ENCODE measurements at places on chromosomes 11 and 22. TPM values are rescaled to one million over a fixed set of nuclear protein-coding genes. Genes with fewer than 3 reads are reported as not detected.

The CD3G gene
- not detected for total RNA-seq

The NRXN2 gene
- 0.08 TPM for total RNA-seq

The ST14 gene
- total RNA-seq, result not detected

The OR9I1 gene
- total RNA-seq, result not detected

The ACAD8 gene
- total RNA-seq, result 32.3 TPM

The PGM2L1 gene
- 7.5 TPM for total RNA-seq

The KCNJ11 gene
- total RNA-seq, result 5.9 TPM

The FUT4 gene
- 0.46 TPM for total RNA-seq

The CFAP300 gene
- not detected for total RNA-seq

The KCNK7 gene
- total RNA-seq, result not detected

The CDKN1C gene
- not detected for total RNA-seq

The MAJIN gene
- not detected for total RNA-seq

The SAC3D1 gene
- total RNA-seq, result 15.0 TPM

The SLC1A2 gene
- not detected for total RNA-seq

The ELMOD1 gene
- 16.9 TPM for total RNA-seq

The IRAG1 gene
- total RNA-seq, result not detected

DNA sequence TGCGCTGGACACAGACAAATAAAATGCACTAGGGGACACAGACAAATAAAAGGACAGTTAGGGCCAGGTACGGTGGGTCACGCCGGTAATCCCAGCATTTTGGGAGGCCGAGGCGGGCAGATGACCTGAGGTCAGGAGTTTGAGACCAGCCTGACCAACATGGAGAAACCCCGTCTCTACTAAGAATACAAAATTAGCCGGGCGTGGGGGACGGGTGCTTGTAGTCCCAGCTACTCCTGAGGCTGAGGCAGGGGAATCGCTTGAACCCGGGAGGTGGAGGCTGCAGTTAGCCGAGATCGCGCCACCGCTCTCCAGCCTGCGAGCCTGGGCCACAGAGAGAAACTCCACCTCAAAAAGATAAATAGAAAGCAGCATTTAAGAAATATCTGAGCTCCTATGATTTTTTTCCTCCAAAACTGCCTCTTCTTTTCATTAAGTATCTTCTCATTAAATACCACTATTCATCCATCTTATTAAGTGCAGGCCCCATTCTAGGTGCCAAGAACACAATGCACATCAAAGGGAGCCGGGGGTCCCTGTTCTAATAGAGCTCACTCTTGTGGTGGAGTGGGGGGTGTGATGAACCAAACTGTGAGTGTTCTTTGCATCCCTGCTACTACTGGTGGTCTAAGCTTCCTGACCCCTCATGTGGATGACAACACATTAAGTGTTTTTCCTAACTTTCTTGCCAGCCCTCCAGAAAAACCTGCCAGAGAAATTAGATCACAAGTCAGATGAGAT, 766 bp upstream of the ZNHIT2 start:
- DNase-seq, result no peak

DNA sequence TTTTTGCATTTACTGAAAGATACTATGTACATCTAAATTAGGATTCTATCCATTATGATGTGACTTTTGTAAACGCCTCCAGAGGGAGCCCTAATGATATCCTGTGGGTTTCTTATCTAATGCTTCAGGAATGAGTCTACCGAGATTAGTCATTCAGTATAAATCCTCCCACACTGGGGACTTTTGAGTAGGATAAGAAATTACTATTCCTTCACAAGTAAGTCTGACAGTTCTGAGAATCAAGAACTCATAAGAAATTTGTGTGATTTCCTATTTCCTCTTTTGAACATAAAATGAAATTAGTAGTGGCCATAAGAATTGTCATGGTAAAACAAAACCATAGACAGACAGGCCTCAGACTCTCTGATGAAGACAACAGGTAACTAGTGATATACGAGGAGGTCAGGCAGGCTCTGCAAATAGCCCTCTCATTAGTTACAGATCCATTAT, 10.0 kb upstream of the OR5M1 start:
- DNase-seq, result peak; percentile 70

DNA sequence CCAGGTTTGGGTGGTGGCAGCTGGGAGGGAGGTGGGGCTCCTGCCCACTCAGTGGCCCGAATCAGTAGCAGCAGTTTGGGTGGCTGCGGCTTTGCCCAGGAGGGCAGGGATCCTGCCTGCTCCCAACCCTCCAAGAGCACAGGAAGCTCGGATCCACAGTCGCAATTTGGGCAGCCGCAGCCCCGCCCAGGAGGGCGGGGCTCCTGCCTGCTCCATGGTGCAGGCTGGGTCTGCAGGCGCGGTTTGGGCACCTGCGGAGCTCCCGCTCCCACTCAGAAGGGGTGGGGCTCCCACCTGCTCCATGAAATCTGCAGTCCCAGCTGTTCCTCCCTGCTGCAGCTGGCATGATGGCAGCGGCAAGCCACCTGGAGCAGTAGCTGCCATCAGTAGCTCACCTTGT, 38.1 kb upstream of the CALCB start:
- DNase-seq, result no peak

- no peak for DNase-seq
Measured at GRCh38 chr22:42855211-42855610, 1.9 kb downstream of the ARFGAP3 start.

- DNase-seq, result no peak
Measured at GRCh38 chr11:126277780-126278179, 5.1 kb upstream of the TIRAP start.

GRCh38 chr11:79437981-79438630, 2.7 kb downstream of the TENM4 start:
- DNase-seq, result no peak

- peak; percentile 63 for DNase-seq
Measured at GRCh38 chr11:30392221-30392784, 69.4 kb downstream of the ARL14EP start.

DNA sequence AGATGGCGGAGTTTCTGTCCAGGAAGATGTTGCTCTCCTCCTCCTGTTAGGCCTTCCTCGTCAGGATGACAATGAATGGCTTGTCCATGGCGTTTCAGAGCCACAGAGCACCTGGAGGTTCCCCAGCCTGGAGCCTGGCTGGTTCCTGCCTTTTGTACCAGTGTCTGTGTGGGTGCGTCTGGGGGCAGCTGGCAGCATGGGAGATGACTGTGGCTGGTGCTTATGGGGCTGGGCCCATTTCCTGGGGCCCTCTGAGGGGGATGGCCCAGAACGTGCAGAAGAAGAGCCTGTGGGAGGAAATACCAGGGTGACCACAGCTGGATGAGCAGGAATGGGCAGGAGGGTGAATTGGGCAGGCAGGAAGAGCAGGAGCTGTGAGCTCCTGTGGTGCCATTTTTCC, 6.7 kb downstream of the SLC37A2 start:
- no peak for DNase-seq

DNA sequence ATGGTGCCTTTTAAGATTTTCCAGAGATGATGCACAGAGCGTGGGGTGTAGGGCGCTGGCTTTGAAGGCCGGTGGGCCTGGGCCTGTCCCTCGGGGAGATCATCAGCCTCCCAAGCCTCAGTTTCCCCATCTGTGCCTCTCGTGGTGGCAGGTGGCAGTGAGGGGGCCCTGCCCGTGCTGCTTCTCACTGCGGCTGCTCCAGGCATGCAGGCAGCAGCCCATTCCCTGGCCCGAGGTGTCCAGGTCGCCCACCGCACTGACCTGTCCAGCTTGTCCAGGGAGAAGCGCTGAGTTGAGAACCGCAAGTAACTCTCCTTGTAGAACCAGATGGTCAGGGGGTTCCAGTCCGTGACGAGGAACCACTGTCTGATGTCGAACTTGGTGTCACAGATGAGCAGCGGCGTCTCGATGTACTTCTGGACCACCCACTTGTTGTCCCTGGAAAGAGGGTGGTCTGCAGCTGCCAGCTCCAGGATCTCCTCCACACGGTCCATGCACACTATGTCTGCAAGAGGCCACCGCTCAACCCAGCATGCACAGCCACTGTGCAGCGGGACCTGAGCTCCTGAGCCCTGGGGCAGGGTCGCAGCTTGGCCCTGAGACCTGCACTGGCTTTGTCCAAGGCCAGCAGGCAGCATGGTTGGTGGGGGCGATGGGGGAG, 20.5 kb upstream of the IL17REL start:
- peak; percentile 12 for DNase-seq

DNA sequence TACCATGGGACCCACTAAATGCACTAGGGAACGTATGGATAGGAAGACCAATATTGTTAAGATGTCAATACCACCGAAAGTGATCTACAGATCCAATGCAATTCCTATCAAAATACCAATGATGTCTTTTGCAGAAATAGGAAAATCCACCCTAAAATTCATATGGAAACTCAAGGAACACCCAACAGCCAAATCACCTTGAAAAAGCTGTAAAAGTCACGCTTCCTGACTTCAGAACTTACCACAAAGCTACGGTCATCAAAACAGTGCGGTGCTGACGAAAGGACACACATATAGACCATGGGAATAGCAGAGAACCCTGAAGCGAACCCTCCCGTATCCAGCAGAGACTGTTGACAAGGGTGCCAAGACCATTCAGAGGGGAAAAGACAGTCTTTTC, 20.5 kb downstream of the BRD1 start:
- DNase-seq, result no peak

DNA sequence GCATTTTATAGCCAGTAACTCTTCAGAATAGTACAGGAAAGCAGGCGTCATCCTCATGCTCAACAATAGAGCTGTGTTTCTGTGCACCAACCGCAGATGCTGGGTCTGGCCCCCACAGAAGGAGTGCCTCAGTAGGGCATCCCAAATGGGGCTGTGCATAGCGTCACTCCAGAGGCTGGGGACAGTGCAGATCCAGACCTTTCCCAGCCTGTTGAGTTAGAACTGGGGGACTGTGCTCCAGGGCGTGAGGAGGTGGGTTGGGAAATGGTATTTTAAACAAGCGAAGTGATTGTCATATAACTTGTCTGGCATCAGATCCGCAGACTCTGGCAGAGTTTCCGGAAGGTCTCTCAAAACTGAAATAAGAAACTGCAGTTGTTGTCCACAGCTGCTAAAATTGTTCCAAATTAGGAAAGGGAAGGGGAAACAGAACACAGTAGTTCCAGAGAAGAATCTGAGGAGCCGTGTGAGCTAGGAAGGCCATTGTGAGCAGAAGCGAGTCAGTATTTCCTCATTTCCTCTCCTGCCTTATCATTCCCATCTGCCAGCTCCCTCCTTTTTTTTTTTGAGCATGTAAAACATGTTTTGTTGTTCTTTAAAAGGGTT, 52.2 kb downstream of the JAM3 start:
- peak; percentile 89 for DNase-seq

DNA sequence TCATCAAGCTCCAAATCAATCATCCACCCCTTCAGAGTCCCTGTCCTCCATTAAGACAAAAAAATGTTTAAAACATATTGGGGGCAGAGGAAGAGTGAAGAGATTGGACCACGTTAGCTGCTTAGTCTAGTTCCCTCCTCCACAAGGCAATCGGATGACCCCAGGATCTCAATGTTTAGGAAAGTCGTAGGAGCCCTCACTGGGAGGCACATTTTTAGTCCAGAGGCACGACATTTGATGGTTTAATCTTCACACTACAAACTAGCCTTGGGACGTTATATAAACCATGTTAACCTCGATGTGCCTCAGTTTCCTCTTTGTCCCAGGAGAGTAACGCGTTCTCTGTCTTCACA, 588 bp upstream of the FAT3 start:
- peak; percentile 6 for DNase-seq

DNA sequence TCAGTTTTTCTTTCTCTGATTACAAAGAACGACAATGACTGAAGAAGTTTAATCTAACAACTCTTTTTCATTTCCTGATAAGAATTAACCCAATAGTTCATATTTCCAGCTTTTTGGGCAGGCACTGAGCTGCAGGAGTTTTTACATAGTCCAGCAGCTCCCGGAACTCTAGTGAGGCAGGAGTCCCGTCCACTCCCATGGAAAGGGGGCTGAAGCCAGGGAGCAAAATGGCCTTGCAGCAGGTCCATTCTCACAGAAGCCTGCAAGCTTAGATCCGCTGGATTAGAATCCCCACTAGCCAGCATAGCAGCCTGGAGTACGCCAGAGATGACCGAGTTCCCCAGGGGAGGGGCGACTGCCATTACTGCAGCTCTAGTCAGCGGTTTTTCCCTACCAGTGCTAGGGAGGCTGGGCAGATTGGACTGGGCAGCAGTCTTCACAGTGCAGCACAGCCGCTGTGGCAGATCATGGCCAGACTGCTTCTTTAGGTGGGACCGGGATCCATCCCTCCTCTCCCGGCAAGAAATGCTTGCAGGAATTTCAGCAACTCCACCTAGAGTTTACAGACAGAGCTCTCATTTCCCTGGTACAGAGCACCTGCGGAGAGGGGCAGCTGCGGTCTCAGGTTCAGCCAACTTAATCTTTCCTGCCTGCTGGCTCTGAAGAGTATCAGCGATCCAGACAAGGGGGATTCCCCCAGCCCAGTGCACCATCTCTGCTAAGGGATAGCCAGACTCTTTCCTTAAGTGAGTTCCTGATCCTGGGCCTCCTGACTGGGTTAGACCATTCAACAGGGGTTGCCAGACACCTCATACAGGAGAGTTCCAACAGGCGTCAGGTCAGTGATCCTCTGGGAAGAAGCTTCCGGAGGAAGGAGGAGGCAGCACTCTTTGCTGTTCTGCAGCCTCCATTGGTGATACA, 742 bp upstream of the CASP4 start:
- no peak for DNase-seq

GRCh38 chr11:100903284-100903683, 216.2 kb downstream of the ARHGAP42 start:
- DNase-seq, result no peak

GRCh38 chr22:42642806-42643633, 2.6 kb upstream of the ATP5MGL start:
- DNase-seq, result no peak
